Spinal cord (tissue), 10 donors: ENCODE measurements at places on chromosomes 7 and 10. TPM values are rescaled to one million over a fixed set of nuclear protein-coding genes. Genes with fewer than 3 reads are reported as not detected.

Gene CUEDC2
- 87.2 TPM for total RNA-seq

DNA sequence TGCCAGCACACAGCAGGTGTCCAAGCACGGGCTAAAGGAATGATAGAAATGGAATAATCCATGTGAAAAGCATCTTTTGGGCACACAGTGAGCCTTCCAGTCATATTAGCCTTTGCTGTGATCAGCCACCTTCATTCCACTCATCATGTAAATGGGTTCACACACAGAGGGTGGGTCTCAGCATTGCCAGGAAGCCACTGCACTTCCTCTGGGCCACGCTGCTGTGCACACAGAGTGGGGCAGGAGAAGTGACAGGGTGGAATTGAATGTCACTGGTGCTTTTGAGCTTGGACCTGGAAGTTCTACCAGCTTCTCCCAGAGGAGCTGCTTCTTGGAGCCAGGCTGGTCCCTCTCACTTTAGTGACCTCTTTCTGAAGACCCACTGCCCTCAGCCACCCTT lies 203.5 kb downstream of the USP6NL start:
- DNase-seq = no peak

GRCh38 chr7:117282239-117282812 lies 40.5 kb downstream of the WNT2 start:
- DNase-seq = no peak

DNA sequence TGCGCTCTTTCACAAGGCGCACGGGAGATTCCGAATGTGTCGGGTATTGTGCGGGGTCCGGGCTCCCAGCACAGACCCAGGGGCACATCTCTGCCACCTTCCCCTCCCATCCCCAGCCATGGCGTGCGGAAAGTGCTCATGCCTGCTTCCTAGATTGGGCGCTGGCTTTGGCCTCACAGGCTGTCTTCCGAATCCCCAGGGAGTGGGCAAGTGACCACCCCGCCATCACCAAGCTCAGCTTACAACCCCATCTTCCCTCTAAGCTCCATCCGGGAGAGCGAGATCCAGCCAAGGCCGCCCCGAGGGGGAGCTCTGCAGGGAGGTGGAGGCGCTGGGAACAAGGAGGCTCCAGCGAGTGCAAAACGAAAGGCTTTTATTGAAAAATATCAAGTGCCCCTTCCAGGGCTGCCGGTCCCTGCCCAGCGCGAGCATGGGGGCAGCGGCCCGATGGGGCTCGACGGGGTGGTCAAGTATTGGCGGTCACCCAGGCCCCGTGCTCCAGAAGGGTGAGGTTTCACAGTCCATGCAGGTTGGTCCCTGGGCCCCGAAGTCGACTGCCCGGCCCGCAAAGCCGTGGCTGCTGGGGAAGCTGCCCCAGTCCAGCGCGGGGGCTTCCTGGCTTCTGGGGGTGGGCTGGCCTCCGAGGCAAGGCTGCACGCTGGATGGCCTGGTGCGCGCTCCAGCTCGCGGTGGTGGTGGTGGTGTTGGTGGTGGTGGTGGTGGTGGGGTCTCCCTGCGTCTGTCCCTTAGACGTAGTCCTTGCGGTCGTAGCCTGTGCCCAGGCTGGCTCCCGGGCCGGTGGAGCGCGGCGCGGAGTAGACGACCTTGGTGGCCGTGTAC lies 1.2 kb downstream of the CLDN3 start:
- DNase-seq = no peak

DNA sequence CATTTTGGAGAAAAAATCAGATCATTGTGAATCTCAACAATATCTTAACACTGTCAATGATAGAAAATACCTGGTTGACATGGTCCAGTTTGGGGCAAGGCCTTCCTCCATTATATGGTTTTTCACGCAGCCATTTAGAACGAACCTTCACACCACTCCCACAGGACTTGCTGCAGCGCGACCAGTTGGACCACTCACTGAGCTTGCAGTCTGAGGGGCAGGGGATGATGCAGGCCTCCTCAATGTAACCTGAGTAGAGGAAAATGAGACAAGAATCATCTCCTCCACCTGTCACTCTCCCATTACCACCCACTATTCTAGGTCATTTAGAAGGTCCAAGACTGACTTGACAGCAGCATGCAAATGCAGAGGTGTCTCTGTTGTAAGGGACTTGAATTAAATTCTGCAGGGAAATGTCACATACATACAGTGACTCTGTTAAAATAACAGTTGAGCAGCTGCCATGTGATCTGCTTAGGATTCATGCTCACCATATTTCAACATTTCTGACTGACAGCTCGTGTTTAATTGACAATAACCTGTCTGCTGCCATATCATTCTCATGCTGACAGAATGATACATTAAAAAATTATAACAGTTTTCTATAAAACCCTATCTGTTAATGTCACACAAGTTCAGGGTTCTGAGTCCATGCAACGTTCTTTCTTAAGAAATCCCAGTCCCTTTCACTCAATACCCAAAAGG lies 403.0 kb downstream of the THSD7A start:
- no peak for DNase-seq

- DNase-seq = no peak
Observed at GRCh38 chr7:50359258-50359994, 54.9 kb downstream of the IKZF1 start.

DNA sequence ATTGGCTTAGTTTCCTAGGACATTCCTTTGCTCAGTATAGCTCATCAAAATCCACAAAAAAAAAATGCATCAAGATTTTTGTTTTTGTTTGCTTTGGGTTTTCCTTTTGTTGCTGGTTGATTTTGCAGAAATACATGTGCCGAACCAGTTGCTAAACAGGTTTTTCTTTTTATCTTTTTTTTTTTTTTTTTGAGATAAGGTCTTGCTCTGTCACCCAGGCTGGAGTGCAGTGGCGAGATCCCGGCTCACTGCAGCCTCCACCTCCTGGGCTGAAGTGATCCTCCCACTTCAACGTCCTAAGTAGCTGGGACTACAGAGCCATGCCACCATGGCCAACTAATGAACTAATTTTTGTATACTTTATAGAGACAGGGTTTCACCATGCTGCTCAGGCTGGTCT lies 8.3 kb downstream of the CSTF2T start:
- no peak for DNase-seq

Gene ZNF853
- total RNA-seq = 14.8 TPM

GRCh38 chr7:44065431-44066110 lies at the start of gene PGAM2:
Gene PGAM2, minus strand, starts transcription at chr7:44065567. Its CDS starts 38 bp downstream, at chr7:44065529.
- DNase-seq = peak; percentile 56

DNA sequence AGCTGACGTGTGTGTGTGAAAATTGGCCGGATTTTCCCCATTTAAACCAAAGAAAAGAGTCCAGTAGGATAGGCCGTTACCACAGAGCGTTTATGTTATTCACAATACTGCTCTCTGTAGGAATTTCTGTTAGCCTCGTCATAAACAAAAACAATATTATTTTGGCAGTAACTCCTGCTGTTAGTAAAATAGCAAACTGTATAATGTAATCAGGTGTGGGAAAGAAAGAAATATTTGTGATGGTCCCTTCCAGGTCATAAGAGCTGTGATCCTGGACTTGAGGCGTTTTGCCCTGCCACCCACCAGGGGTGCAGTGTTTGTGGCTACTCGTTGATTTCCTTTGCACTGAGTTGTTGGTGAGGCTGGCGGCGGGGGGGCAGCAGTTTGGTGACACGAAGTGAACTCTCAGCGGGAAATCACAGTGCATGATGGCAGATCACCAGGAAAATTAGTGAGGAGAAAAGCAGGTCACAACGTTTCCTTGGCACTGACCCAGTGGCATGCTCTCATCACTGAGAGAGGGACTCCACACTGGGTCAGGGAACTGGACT lies 2.8 kb downstream of the EEPD1 start:
- DNase-seq = no peak

- no peak for DNase-seq
Observed at GRCh38 chr10:70680899-70681730, 8.8 kb downstream of the ADAMTS14 start.

DNA sequence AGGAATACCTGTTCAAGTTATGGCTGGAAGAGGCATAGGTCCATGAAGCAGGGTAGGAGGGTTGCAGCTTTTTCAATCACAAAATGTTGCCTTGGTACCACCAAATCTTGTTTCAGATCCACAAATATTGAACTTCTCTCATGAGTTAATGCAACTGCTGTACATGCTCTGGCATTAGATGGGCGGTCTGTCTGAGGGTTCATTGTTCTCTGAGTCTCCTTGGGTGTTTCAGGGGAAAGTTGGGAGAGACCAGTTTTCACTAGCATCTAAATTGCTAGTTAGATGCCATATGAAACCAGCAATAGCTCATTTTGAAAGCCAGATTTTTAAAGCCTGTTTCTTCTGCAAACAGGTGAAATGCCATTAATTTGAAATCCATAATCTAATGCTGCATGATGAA lies 27.8 kb upstream of the ELMO1 start:
- no peak for DNase-seq

DNA sequence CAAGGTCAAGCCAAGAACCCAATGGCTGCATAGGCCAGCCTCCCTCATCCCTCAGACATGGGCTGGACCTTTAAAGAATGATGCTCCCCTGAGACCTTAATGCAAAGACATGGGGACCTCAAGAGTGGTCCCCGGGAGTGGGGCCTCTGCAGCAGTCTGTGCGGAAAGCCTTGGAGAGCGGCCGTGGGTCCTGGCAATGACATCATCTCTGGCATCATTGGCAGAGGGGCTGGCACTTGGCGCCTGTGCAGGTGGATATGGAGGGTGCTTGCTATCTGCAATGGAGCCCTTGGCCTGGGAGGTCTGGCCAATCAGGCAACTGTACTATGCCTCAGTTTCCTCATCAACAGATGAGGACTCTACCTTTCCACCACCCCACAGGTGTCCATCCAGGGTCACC lies 365.5 kb upstream of the MKI67 start:
- no peak for DNase-seq

Gene SUN3
- 0.40 TPM for total RNA-seq

- no peak for DNase-seq
Observed at GRCh38 chr10:55500931-55501559, 700.0 kb upstream of the PCDH15 start.

GRCh38 chr10:27714349-27714748 lies 31.3 kb downstream of the MKX start:
- DNase-seq = no peak

Gene PRLHR
- total RNA-seq = 0.22 TPM

DNA sequence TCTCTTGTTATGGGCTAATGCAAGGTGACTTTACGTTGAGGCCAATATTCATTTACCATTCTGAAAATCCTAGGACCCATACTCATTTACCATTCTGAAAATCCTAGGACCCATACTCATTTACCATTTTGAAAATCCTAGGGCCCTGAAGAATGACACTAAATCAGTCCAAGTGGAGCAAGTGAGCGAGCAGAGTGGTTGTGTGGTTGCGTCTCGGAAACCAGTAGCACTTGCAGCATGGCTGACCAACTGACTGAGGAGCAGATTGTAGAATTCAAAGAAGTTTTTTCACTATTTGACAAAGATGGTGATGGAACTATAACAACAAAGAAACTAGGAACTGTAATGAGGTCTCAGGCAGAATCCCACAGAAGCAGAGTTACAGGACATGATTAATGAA lies 6.9 kb downstream of the SAR1A start:
- no peak for DNase-seq

DNA sequence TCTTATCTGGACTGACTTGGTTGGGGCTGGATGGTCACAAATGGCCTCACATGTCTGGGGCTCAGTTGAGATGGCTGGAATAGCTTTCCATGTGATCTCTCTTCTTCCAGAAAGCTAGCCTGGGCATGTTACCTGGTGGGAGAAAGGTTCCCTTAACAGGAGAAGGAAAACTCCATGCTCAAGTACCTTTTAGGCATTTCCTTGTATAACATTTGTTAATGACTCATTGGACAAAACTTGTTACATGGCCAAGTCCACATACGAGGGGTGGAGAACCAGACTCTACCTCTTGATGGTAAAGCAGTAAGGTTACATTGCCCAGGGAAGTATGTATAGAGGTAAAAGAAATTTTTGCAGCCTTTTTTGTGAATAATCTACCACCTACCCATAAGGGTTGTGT lies 826.4 kb downstream of the LRMDA start:
- DNase-seq = no peak

DNA sequence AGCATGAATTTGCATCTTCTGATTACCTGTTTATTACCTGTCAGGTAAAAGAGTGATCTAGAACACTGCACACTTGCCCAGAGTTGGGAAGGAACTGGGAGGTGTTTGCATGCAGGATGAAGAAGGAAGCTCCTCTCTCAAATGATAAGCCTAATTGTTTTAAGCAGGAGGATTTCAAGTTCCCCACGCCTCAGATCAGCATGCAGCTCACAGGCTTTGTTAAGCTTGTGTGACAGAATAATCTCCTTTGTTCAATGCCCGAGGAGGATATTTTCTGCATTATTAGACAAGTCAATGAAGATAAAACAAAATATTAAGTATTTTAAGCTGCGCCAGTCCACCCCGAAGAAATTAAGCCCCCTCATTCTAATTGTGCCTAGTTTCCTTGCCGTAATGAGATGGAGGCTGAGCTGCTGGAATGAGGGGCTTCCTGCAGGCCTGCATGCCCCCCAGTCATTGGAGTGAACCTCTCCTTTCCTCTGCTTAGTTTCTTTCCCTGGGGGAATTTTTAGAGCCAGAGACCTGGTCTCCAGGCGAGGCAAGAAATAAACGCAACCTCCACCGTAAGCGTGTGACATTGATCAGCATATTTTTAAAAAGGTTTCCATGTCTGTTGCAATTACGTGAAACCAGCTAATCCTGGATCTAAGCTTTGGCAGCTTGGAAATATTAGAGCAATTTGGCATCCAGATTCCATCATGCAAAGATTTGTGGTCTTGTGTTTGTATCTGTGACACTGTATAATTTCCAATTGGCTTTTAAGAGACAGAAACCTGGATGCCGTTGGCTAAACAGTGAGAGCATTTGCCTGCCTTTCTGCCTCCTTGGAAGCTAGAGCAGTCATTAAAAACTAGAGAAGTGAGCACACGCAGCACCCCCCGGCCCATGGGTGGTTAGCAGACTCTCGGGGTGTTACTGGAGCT lies 376.0 kb downstream of the GALNT17 start:
- DNase-seq = no peak

Gene SAP25
- 1.9 TPM for total RNA-seq

- DNase-seq = no peak
Observed at GRCh38 chr7:152894295-152895170, 135.0 kb downstream of the ACTR3B start.

GRCh38 chr7:136911344-136911743 lies 42.9 kb downstream of the CHRM2 start:
- no peak for DNase-seq

DNA sequence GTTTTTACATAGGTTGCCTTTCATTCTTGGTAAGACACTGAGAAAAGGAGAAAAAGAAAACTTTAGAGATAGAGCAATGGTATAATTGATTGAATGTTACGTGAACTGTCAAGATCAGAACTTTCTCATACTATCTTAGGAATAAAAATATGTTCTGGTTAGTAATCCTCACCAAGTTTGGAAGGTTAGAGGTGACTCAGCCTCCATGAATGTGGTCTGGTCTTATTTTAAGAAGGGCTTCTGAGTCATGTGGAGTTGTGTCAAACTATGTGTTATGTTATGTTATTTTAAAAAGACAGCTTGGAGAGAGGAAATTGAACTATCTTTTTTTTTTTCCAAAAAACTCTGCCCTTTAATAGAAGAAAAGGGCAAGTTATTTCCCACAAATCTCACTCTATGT lies 458.6 kb upstream of the KLF6 start:
- DNase-seq = no peak

Gene MMD2
- total RNA-seq = 10.1 TPM
